ENCODE measurements at places on chromosomes 13 and 19.
A peak's percentile ranks its signal among the peaks of the same experiment; 100 is the strongest.

DNA sequence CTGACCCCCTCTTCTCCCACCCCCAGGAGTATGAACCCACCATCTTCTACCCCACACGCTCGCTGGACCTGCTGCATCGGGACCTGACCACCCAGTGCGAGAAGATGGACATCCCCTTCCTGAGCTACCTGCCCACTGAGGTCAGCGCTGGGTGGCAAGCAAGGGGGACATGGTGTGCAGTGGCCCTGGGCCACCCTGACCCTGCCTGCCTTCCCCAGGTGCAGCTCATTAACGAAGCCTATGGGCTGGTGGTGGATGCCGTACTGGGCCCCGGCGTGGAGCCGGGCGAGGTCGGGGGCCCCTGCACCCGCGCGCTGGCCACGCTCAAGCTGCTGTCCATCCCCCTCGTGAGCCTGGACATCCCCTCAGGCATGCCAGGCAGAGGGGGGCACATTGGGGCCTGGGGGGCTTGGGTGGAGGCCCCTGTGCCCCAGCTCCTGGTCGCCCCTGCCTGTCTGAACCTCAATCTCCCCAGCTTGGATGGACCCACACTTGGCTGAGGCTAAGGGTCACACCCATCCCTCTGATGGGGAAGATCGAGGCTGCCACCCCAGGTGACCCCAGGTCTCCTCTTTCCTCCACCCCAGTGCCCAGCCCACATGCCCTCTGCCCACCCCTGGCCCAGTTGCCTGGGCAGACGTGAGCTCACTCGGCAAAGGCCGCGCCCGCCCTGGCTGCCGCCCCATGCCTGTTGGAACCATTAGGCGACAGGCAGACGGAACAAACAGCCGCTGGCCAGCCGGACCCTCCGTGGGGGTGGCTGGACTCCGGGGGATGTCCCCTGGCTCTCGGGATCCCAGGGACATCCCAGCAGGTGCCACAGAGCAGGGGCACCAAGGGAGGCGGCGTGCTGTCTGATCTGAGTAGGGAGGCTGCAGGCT, 2.5 kb upstream of the CILP2 start:
- DNase-seq: no peak

DNA sequence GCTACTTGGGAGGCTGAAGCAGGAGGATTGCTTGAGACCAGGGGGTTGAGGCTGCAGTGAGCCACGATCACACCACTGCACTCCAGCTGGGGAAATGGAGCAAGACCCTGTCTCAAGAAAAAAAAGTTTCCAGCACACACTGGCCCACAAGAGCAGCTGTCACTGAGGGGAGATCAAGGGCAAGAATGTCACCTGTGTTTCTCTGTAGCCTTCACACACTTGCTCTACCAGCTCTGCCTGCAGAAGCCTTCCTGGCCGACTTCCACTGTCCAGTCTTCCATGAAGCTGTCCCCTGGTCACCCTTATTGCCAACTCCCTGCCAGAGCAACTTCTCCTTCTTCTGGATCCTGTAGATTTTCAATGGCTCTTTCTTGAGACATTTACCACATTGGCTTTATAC, 158.0 kb downstream of the KCTD15 start:
- DNase-seq: peak; percentile 24

- no peak for DNase-seq
These were observed 96.6 kb downstream of the SIPA1L3 start for GRCh38 chr19:38003438-38004185.

- no peak for DNase-seq
These were observed 1582.8 kb downstream of the OLFM4 start for GRCh38 chr13:54611390-54611789.

GRCh38 chr19:29548483-29549085, 22.8 kb downstream of the VSTM2B start:
- no peak for DNase-seq

DNA sequence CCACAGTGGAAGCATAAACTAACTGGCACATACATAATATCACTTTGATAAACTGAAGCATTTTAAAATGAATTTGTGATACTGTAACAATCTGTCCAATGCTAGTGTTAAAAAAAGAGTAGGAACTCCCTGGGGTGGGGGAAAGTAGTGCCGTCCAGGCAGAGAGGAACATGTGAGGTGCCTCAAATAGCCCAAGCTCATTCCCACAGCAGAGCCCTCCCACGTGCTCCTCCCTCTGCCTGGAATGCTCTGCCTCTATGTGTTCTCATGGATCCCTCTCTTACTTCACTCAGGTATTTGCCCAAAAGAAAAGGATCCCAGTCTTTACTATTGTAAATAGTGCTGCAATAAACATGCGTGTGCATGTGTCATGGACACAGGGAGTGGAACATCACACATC, 188.1 kb downstream of the NHLRC3 start:
- DNase-seq: no peak

GRCh38 chr13:98212763-98213162, 35.7 kb upstream of the RNF113B start:
- no peak for DNase-seq

GRCh38 chr19:15974856-15975255, 26.0 kb downstream of the OR10H4 start:
- no peak for DNase-seq

DNA sequence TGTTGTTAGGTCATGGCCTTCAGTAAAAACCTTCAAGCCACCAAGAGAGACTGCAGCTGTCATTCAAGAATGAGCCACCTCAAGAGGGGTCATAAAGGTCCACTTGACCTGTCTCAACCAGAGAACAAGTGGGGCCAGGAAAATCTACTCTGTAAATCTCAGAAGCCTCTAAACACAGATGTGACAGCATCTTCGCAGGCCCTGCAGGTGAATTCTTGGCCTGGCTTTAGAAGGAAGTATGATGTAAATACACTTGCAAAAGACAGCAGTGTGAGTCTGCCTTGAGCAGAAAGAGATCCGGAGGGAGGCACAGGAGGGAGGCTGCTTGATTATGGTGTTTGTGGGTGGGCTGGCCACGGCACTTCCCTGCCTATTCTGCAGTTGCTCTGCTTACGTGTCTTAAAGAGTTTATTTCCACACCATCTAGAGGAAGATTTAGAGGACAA, 1082.9 kb downstream of the UQCRFS1 start:
- DNase-seq: no peak

- DNase-seq: no peak
These were observed 51.1 kb downstream of the N4BP2L1 start for GRCh38 chr13:32376642-32377415.

GRCh38 chr19:48244281-48244680, 11.4 kb downstream of the CARD8 start:
- no peak for DNase-seq

- DNase-seq: no peak
These were observed 12.2 kb downstream of the SUGP2 start for GRCh38 chr19:19021115-19021514.

GRCh38 chr13:99288089-99288488, 19.1 kb downstream of the GPR183 start:
- DNase-seq: no peak

DNA sequence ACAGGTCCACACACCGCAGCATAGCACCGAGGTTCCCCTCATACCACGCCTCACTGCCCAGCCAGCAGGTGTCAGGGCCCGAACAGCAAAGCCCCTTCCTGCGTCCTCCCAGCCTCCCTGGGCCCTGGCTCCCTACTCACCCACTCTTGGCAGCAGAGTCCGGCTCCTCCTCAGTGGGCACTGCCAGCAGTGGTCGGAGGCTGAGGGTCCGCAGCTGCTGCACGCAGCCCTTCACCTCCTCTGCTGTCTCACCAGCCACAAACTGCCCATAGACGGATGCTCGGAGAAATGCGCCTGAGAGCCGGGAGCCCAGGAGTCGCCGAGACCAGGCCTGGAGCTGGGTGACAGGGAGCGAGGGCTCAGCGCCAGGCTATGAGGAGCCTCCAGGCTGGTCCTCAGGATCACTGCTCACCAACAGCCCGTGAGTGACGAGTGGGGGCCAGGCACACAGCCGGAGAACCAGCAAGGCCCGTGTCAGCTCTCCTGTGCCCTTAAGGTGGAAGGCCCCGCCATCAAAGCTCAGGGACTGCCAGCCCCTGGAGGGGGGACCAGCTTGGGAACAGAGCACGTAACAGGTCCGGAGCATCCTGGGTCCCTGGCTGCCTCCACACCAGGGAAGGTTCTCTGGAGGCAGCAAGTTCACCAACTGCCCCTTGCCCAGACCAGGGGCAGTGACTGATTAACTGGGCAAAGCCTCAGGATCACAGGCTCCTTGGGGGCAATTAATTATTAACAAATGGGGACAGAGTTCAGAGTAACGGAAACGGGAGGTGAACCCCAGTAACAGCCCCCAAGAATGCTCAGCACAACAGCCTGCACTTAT, at the start of gene PRODH2:
TSS of gene PRODH2 (minus strand) at position 626 of the 823 bp plus-strand sequence. CDS start at position 586, 40 bp downstream.
- no peak for DNase-seq

DNA sequence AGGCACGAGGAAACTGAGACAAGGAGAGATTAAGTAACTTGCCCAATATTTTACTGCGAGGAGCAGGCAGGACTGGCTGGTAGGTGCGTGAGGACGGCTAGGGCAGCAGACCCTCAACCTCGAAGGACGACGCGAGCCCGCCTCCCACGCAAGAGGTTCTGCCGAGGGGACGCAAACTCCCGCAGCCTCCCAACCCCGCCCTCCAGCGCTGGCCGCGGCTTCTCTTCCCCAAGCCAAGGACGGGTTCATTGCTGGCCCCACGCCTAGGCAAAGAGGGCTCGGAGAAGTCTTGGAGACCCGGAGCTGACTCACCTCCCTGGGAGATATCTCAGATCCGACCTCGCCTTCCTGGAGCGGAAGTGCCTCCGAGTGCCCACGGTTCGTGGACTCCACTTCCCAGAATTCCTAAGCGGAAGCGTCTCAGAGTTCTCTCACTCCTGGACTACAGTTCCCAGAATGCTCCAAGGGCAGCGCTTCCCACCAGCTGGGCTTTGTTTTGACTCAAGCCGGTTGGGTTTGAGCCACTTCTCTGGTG, at the start of gene ZNF235:
TSS of gene ZNF235 (minus strand) at position 367 of the 535 bp plus-strand sequence. CDS start 1,621 bp downstream, outside the sequence.
- DNase-seq: peak; percentile 96

- DNase-seq: no peak
These were observed 6.4 kb downstream of the JAK3 start for GRCh38 chr19:17841371-17841809.

- no peak for DNase-seq
These were observed 14.0 kb upstream of the CELF5 start for GRCh38 chr19:3210347-3211017.

DNA sequence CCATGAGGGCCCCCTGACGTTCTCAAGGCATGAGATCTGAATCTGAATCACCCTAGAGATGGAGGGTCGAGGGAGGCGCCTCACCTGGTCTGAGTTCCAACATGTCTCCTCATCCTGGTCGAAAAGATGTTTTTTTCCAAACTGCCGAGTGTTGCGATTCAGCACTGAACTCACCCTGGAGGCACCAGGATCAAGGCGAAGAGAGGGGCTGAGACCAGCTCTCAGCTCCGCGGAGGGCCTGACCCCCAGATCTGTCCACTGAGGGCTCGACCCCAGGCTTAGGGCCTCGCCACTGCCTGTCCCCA, 555 bp downstream of the NR2C2AP start:
- no peak for DNase-seq

GRCh38 chr13:100987948-100988347, 313.4 kb upstream of the TMTC4 start:
- no peak for DNase-seq

GRCh38 chr13:113315992-113316391, 19.0 kb downstream of the LAMP1 start:
- DNase-seq: no peak

GRCh38 chr19:48186015-48186414, 15.5 kb downstream of the ZSWIM9 start:
- DNase-seq: no peak

- peak; percentile 99 for DNase-seq
These were observed at the start of gene GPX4 for GRCh38 chr19:1103708-1104310. Gene GPX4, plus strand, starts transcription at chr19:1103994. Its CDS starts 50 bp downstream, at chr19:1104044.

DNA sequence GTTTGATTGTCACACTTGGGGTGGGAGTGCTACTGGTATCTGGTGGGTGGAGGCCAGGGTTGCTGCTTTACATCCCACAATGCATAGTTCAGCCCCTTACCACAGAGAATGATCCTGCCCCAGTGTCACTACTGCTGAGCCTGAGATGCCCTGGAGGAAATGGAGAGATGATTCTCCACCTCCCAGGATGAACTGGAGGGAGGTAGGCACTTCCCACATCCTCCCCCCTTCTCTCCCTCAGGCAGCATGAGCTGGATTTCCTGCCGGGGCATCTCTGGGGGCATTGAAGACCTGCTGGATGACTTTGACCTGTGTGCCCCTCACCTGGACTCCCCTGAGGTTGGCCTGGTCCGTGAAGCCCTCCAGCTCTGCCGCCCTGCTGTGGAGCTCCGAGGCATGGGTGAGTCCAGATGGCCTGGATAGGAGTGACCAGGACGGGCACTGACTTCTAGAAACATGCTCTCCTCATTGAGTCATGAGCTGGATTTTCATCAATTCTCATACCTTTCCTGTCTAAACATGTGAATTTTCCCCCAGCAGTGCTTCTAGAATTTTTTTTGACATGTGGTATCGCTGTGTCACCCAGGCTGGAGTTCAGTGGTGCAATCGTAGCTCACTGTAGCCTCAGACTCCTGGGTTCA, 45.3 kb downstream of the NWD1 start:
- no peak for DNase-seq

- peak; percentile 24 for DNase-seq
These were observed 69.1 kb upstream of the WASF3 start for GRCh38 chr13:26488236-26489003.

DNA sequence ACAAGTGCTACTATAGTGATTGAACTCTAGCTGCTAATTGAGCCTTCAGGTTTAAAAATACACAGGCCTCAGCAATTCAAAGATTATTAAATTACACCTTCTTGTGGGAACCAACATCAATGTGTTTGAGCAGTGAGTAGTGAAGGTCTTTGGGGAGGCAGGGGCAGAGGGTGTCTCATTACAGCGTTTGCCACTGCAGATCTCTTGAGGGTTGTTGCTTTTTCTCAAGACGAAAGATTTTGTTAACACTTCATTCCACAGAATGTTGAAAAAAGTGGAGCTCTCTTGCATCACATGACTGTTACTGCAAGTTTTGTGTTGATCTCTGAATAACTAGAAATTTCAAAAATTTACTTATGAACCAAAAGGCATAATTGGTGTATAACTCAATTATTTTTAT, 253.6 kb downstream of the ATP8A2 start:
- no peak for DNase-seq

- DNase-seq: no peak
These were observed 117.7 kb upstream of the CACNA1A start for GRCh38 chr19:13623716-13624710.

GRCh38 chr13:109785141-109785891, 1.1 kb downstream of the IRS2 start:
- DNase-seq: no peak

DNA sequence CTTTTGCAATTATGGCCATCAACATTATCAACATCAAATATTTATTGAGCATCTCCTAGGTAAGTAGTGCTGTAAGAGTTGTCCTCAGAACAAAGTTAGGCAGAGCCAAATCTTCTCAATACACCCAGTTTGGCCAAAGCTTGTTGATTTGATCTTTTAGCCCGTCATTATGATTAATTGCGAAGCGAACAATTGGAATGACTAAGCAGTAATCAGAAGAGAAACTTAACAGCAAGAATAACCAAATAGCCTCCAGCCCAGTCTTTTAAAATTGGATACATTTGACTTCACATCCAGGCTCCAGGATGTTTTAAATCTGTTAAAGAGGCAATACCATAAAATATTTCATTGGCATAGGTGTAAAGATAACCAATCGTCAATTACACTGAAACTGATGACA, 1156.0 kb downstream of the OLFM4 start:
- no peak for DNase-seq
